ENCODE measurements at places on chromosomes 12 and 14.

GRCh38 chr12:123278101-123278627 is 6.5 kb upstream of the CDK2AP1 start:
- DNase-seq: peak; percentile 65

- DNase-seq: peak; percentile 86
Measured at GRCh38 chr12:116361414-116362223, 84.1 kb upstream of the MED13L start.

- peak; percentile 78 for DNase-seq
Measured at GRCh38 chr12:12807970-12808702, 5.0 kb upstream of the DDX47 start.

- no peak for DNase-seq
Measured at GRCh38 chr12:110198386-110198785, 74.2 kb downstream of the IFT81 start.

GRCh38 chr12:13229504-13229903 is 33.0 kb downstream of the EMP1 start:
- DNase-seq: no peak

DNA sequence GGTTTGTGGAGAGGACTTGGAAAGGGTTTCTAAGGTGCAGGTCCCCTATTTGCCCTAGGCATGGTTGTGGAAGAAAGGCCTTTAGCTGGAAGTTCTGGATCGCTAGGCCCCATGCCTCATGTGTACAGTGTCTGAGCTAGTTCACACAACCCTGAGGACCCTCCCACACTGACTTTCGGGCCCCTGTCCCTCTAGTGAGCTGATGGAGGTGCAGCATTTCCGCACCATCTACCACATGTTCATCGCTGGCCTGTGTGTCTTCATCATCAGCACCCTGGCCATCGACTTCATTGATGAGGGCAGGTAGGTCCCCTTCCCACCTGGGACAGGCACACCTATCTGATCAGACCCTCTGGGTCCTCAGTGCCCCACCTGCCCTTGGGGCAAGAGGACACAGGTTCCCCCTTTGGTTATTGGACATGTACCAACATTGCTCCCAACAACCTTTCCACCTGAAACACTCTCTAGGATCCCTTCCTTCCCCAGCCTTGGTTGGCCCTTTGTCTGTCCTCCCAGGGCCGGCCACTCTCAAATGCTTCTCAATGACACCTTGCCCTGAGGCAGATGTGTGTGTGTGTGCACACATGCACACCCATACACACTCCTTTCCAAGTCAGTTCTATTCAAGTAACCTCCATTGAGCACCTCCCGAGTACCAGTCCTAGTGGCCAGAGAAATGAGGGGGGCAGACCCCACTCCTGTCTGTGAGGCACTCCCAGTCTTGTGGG is 2.6 kb downstream of the SOAT2 start:
- no peak for DNase-seq

DNA sequence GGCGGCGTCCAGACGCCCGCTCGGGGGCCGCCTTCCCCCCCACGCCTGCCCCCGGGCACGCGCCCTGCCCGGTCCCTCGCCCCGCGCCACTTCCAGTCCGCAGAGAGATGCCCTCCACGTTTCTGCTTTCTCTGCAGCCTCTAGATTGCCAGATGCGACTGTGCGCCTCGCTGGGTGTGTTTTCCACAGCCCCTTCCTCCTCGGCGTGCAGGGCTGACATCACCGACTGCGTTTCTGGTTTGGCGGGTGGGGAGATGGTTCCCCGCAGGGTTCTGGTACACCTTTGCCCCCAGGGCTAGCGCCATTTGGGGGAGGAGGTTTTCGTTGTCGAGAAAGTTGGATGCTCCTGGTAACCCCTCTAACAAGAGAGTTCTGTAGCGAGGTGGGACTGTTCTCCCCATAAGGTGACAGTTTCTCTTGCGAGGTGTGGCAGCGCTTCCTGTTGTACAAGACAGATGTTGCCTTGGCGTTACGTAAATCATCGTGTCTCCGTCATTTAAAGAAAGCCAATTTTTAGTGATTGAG is 1.5 kb downstream of the CALM1 start:
- peak; percentile 71 for DNase-seq

DNA sequence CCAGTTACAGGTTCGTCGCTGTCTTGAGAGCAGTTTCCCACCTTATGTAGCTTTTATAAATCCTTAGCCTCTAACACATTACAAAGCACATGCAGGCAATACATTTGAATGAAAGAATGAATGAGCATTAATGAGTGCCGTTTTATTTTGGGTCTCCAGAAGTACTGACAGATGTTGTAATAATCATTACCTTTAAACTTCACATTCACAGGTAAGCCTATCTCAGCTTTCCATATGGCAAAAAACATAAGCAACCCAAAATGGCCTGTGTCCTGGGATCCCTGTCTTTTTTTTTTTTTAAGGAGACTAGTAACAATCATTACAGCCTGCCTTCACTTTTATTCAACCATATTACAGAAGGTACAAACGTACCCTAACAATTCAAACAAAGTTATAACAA is 52.9 kb upstream of the FERMT2 start:
- DNase-seq: no peak

GRCh38 chr14:102957222-102957621 is 34.8 kb downstream of the AMN start:
- DNase-seq: no peak

Measured in muscle of leg (tissue), 16 donors.